ENCODE measurements at places on chromosomes 7 and 10.

- no peaks in the 10 kb centered on the region for H3K27me3 ChIP-seq
- no peak overlapping the region for H3K4me3 ChIP-seq
- H3K27ac ChIP-seq, result no peak overlapping the region
- no peaks in the 10 kb centered on the region for H3K36me3 ChIP-seq
- no peak for DNase-seq
- no peaks in the 10 kb centered on the region for H3K4me1 ChIP-seq
Observed at GRCh38 chr7:47179812-47180515, 401.9 kb downstream of the TNS3 start.

GRCh38 chr10:75469006-75469616, 37.7 kb downstream of the LRMDA start:
- H3K27ac ChIP-seq, result no peak overlapping the region
- no peaks in the 10 kb centered on the region for H3K4me1 ChIP-seq
- no peak for DNase-seq
- H3K4me3 ChIP-seq, result no peak overlapping the region
- no peaks in the 10 kb centered on the region for H3K36me3 ChIP-seq

DNA sequence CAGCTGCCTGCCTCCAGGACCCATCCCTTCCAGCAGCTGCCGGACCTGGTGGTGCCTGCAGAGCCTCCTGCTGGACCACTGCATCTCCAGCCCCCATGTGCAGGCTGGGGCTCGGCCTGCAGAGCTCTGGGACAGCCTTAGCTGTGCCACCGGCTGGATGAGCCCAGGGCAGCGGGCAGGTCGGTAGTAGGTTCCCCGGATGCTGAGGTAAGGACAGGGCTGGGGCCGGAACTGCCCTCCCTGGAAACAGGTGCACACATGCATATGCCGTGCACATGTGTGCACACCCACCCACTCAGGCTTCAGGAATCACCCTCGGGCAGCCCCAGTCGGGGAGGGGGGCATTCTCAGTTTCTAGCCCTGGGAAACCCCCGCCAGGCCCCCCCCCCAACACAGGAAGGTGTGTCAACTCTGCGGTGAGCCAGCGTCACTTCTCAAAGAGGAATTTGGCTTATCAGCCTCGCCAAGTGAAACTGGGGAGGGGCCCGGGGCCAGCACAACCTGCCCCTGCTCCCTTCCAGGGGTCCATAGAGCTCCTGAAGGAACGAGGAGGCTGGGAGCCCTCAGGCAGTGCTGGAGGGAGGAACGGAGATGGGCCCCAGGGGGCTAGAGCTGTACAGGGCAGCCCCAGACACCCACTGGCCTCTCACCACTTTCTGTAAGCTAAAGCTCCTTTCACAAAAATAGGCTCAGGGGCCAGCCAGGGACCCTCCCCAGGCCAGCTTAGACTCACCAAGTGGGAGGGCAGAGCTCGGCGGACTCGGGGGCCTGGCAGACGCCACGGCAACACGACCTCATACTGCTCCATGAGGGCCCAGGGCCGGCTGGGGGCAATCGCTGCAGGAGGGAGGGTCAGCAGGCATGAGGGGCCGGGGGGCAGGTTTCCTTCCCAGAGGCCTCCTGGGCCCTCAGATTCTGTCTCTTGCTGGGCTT, 1.7 kb downstream of the ADAM8 start:
- H3K4me1 ChIP-seq, result peaks cover 33% of the 10 kb centered on the region
- DNase-seq, result peak; percentile 84
- peaks cover 2% of the 10 kb centered on the region for H3K36me3 ChIP-seq
- peak overlapping the region; percentile 80 for H3K27ac ChIP-seq

- H3K36me3 ChIP-seq, result no peaks in the 10 kb centered on the region
- peaks cover 35% of the 10 kb centered on the region for H3K4me1 ChIP-seq
- H3K27ac ChIP-seq, result peak within 1 kb of the TSS; percentile 13
- peaks cover 3% of the 10 kb centered on the region for H3K27me3 ChIP-seq
- DNase-seq, result no peak
Observed at GRCh38 chr10:69220041-69220451, at the start of gene HKDC1. HKDC1 (plus strand) TSS chr10:69220332; CDS start chr10:69220436, 104 bp downstream.

DNA sequence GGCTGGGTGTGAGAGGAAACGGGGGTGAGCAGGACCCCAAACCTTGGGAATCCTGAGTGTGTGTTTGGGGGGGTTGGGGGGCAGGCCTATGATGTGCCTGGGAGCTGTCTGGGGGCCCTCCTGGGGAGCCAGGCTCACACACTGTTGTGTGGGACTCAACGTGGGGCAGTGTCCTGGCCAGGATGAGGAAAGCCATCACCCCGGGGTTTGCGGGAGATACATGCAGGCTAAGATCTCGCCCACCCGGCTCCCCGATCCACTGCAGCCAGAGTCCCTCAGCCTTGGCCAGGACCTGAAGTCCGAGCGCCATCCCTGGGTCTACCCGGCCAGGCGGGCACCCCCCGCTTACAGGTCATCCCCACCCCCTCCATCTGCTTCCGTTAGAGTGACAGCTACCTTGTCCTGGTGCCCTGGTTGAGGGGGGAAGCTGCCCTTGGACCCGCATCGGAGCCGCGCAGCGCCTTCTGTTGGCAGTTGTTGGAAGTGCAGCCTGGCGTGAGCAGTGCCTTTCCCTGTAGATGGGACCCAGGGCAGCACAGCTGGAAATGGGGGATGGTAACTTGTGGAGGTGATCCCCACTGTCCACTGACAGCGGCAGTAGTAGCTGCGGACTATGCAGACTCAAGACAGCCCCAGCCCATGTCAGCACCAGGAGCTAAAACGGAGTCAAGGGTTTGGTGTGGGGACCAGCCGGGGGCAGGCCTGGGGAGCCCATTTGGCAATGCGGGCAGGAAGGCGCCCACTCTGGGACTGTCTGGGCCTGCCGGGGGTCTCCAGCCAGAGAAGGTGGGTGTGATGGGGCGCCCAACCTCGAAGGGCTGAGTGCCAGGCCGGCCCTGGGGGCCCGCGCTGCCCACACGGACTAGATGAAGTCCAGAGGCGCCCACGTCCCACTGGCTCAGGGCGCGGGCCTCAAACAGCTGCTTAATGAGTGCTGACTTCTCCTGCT, 885.6 kb upstream of the ZNF722 start:
- H3K4me1 ChIP-seq, result no peaks in the 10 kb centered on the region
- H3K27ac ChIP-seq, result no peak overlapping the region
- H3K27me3 ChIP-seq, result no peaks in the 10 kb centered on the region
- H3K4me3 ChIP-seq, result no peak overlapping the region

DNA sequence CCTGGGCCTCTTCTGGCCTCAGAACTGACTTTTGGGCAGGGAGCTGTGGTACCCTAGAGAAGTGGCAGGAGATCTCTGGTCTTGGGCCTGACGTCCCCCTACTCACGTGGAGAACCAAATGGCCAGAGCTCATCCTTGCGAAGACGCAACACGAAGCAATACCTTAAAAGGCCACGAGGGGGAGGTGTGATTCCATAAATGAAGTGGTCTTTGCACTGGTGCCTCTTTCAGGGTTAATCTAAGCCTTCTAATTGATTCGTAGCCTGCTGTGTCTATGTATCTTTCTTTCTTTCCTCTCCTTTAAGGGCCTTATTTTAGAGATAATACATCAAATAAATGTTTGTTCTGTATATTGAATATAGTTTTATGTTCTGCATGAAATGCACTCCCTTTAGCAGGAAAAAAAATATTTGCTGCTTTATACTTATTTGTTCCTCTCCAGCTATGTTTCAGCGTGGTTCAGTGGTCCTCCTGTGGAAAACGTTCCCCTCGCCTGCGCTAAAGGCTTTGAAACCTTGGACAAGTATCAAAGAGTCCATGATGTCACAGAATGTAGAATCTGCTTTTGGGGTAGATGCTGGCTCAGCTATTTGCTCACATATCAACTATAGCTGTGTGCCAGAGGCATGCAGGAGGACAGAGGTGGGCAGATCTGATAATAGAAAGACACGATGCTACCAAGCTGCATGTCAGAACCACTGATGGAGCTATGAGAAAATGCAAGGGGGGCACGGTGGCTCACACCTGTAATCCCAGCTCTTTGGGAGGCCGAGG, 41.0 kb downstream of the STRA8 start:
- H3K4me1 ChIP-seq, result no peaks in the 10 kb centered on the region
- peak; percentile 81 for DNase-seq
- no peaks in the 10 kb centered on the region for H3K36me3 ChIP-seq
- H3K27ac ChIP-seq, result no peak overlapping the region
- H3K27me3 ChIP-seq, result peaks cover 10% of the 10 kb centered on the region
- no peak overlapping the region for H3K4me3 ChIP-seq

DNA sequence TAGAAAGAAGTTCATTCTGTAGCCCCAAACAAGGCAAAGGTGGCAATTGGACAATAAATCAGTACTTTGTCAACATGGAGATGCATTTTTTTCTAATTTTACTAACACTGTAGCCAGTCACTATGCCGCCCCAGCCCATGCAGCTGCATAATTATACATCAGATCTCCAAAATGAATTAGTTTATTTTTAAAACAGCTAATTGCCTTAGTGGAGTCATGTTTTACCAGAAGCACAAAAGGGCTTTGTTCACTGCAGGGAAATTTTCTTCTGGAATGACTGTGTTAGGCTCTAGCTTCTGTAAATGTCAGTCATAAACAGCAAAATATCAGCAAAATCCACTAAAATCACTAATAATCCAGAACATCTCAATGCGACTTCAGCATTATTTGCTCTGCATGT, 20.1 kb upstream of the HDAC9 start:
- no peaks in the 10 kb centered on the region for H3K27me3 ChIP-seq
- H3K27ac ChIP-seq, result no peak overlapping the region
- H3K4me3 ChIP-seq, result no peak overlapping the region
- no peaks in the 10 kb centered on the region for H3K36me3 ChIP-seq

GRCh38 chr7:73773700-73774517, 3.8 kb upstream of the CLDN3 start:
- H3K27me3 ChIP-seq, result peaks cover 32% of the 10 kb centered on the region
- no peak overlapping the region for H3K4me3 ChIP-seq
- DNase-seq, result no peak
- no peak overlapping the region for H3K27ac ChIP-seq
- H3K4me1 ChIP-seq, result peaks cover 4% of the 10 kb centered on the region
- no peaks in the 10 kb centered on the region for H3K36me3 ChIP-seq

DNA sequence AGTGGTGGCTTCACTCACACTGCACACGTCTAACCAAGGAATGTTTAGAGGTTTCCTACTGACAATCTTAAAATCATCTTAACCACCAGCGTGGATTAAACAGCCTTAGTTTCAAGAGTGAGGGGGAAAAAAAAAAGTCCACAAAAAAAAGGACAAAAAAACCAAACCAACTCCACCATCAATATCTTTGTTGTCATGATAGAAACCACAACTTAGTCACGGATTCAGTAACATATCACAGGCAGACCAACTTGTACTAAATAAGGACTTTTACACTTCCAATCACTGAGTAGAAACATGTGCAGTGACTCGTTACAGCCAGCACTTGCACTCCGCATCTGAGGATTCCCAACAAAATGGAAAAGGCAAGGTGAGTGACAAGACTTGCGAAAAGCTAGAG, 46.5 kb downstream of the FAM171A1 start:
- H3K4me1 ChIP-seq, result peaks cover 14% of the 10 kb centered on the region
- no peaks in the 10 kb centered on the region for H3K36me3 ChIP-seq
- DNase-seq, result no peak
- H3K27ac ChIP-seq, result no peak overlapping the region
- H3K27me3 ChIP-seq, result no peaks in the 10 kb centered on the region

DNA sequence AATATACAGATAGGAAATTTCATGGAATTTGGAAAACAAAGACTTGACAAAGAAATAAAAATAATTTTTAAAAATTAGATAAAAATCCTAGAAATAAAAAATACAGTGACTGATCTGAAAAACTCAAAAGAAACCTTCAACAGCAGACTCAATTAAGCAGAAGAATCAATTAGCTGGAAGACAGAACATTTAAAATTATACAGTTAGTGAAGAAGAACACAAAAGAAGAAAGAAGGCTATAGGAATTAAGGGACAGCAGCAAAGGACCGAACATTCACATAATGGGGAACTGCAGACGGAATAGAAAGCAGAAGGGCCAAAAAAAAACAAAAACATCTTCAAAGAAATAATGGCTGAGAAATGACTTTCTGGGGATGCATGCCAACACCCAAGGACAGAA, 314.5 kb downstream of the CRPPA start:
- no peak overlapping the region for H3K4me3 ChIP-seq
- H3K4me1 ChIP-seq, result no peaks in the 10 kb centered on the region
- peaks cover 2% of the 10 kb centered on the region for H3K36me3 ChIP-seq
- no peak overlapping the region for H3K27ac ChIP-seq
- no peak for DNase-seq

GRCh38 chr7:100374601-100375000, 1.3 kb downstream of the PILRA start:
- H3K36me3 ChIP-seq, result no peaks in the 10 kb centered on the region
- peaks cover 34% of the 10 kb centered on the region for H3K4me1 ChIP-seq
- peak overlapping the region; percentile 56 for H3K27ac ChIP-seq
- H3K4me3 ChIP-seq, result no peak overlapping the region
- no peaks in the 10 kb centered on the region for H3K27me3 ChIP-seq

GRCh38 chr10:97574374-97575126, 2.0 kb downstream of the ANKRD2 start:
- H3K4me1 ChIP-seq, result no peaks in the 10 kb centered on the region
- peaks cover 8% of the 10 kb centered on the region for H3K27me3 ChIP-seq
- no peaks in the 10 kb centered on the region for H3K36me3 ChIP-seq
- H3K27ac ChIP-seq, result no peak overlapping the region

- H3K4me1 ChIP-seq, result no peaks in the 10 kb centered on the region
- peaks cover 54% of the 10 kb centered on the region for H3K36me3 ChIP-seq
- no peak overlapping the region for H3K27ac ChIP-seq
- no peaks in the 10 kb centered on the region for H3K27me3 ChIP-seq
- DNase-seq, result no peak
Observed at GRCh38 chr10:32600317-32600716, 154.4 kb downstream of the CCDC7 start.

DNA sequence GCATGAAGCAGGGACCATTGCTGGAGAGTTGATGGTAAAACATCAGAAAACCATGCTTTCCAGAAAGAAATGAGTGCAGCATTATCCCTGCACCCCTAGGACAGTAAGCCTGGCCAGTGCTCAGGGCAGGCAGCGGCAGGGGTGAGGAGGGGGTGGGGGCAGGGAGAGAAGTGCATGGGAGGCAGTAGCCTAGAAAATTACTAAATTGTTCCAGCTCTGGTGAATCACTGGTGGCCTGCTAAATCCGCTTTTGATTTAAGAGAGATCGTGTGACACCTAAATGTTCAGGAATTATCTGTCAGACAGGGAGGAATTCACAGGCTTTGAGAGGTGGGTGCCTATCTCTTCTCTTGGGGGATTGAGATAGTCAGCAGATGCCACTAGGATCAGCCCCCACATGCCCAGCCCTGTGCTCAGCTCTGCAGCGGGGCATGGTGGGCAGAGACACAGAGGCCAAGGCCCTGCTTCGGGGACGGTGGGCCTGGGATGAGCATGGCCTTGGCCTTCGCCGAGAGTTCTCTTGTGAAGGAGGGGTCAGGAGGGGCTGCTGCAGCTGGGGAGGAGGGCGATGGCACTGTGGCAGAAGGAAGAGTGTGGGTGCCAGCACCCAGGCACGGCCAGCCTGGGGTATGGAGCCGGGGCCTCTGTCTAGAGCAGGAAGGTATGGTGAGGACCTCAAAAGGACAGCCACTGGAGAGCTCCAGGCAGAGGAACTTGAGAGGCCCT, 5.0 kb upstream of the AQP1 start:
- H3K27ac ChIP-seq, result no peak overlapping the region
- H3K4me3 ChIP-seq, result no peak overlapping the region
- DNase-seq, result no peak
- H3K4me1 ChIP-seq, result no peaks in the 10 kb centered on the region

GRCh38 chr7:133753513-133753912, 373.6 kb upstream of the LRGUK start:
- H3K27me3 ChIP-seq, result no peaks in the 10 kb centered on the region
- no peak overlapping the region for H3K27ac ChIP-seq
- no peaks in the 10 kb centered on the region for H3K4me1 ChIP-seq
- DNase-seq, result no peak
